ENCODE measurements at places on chromosomes 12 and 14. TPM values are rescaled to one million over a fixed set of nuclear protein-coding genes. Genes with fewer than 3 reads are reported as not detected.

GRCh38 chr14:29236401-29236800, 469.8 kb downstream of the FOXG1 start:
- no peak for DNase-seq

DNA sequence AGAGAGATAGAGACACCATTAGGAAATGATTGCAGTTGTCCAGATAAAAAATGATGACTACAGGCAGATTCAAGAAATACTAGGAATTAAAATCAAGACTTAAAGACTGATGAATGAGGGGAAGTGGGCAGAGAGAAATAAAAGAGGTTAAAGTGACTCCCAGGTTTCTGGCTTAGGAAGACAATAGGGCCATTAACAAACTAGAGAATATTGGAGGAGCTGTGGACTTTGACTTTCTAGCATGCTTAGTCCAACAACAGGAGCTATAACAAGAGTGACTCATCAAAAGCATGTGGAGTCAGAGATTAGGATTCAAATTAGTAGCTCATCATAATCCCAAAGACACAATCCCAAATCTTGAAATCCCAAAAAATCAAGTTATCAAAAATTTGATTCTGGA, 101.5 kb downstream of the BMP4 start:
- DNase-seq: no peak

GRCh38 chr12:6224550-6224949, 24.4 kb downstream of the CD9 start:
- DNase-seq: no peak

- no peak for DNase-seq
These were observed 44.5 kb upstream of the PRPF39 start for GRCh38 chr14:45039390-45039789.

PELI2 gene
- total RNA-seq: 9.0 TPM

DNA sequence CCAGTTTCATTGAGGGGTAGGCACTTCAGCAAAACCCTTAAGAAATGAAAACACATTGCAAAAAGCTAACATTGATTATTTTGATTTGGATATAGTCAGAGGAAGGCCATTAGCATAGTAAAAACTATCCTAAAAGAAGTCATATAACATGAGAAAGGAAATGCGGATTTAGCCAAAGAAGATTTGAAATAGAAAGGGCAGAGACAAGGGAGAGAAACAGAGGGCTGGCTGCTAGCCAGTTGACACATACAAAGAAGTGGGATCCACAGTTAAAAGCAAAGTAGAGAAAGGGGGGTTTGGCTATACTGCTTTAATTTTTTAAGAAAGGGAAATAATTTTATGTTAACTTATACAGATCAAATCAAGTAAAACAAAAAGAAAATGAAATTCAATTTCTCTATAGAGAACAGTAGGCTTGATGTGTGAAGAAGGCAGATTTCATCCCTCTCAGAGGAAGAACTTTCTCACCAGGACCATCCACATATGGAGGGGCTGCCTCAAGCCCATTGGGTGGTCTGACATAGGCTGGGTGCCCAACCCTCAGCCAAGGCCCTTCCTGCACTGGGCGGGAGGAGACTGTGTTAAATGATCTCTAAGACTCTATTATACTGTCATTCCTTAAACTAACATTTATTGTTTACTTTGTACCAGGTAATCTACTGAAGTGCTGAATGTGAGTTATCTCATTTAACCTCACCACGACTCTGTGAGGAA, 420.3 kb downstream of the CCDC91 start:
- DNase-seq: no peak

DNA sequence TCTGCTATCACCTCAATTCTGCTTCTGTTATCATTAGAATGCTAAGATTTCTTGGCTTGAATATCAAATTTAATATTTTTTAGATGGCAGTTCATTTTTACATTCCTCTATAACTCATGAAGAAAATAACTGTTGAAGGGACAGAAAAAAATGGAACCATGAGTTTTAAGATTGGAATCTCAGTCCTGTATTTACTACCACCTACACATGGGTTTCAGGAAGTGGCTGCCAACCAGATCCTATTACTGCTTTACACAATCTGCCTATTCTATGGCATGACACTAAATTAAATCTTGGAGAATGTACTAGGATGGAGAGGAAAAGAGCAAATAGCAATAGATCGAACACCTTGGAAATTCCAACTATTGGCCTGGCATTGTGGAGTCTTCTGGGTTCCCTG, 140.8 kb downstream of the DUSP6 start:
- DNase-seq: no peak

DNA sequence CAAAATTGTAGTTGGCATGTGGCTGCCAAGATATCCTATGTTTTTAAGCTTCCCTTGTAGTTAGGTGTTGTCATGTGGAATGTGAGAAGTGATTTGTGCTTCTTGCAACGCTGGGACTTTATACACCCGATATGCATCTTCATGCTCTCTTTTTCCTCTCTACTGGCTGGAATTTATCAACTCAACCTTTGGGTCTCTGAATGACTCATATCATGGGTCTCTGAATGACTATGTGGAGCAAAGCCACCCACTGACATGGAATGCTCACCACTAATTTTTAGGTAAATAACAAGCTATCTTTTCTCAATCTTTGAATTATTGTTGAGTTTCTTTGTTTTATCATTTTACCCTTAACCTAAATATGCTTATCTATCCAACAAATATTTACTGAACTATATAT, 144.6 kb downstream of the ATP23 start:
- DNase-seq: no peak

DNA sequence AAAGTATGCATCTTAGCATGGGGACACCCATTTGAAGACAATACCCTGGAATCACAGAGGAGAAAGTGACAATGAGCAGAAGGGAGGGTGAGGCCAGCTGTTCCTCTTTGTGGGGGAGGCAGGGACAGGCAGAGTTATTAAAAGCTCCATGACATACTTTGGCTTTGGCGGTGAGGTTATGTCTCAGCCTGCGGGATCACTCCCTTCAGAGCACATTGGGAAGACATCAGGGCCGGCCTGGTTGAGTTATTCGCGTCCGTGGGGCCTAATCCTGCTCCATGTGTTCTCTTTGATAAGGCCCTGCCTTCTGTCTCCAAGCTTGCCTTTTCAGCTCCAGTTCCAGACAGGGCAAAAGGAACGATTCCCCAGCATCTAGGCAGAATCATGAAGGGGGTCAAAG, 98.8 kb upstream of the NTF3 start:
- DNase-seq: no peak
